Motor neuron (in vitro differentiated cells): ENCODE measurements at places on chromosomes 12 and 14.

DNA sequence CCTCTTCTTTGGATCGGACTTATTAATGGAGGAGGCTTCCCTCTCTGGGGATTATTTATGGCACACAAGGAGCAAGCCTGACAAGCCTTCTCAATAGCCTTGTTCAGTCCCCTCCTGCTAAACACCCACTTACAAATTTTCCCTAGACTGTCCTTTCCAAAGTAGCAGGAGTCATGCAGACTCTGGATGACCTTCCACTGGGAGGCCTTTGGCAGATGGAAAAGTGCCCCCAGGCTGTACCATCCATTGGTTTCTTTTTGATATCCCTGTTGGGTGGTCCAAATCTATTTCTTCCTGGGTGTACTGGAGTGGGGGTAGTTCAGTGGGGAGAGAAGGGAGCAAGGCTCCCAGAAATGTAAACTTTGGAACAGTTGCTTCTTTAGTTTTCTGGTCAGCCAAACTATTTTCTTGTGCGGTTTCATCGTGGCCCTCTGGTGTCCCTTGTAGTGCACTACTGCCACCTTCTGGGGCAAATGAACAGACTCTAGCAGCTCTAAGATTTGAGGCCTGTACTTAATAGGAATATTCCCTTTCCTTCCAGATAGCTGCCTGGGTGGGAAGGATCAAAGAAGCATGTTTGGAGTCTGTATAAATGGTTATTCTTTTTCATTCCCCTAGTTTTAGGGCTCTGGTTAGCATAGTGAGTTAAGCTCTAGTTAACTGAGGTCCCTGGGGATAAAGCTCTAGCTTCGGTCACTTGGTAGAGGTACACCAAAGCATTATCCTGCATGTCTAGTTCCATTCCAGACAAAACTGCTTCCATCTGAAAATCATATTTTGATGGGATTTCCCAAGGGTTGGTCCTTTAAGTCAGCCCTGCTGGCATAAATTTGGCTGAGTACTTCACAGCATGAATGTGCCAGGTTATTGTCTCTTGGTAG, 409.5 kb downstream of the SLC6A15 start:
- ATAC-seq = no peak

- no peak for ATAC-seq
Measured at GRCh38 chr12:89691659-89692058, 17.0 kb downstream of the ATP2B1 start.

- ATAC-seq = peak; percentile 58
Measured at GRCh38 chr14:29016050-29016900, 249.7 kb downstream of the FOXG1 start.

DNA sequence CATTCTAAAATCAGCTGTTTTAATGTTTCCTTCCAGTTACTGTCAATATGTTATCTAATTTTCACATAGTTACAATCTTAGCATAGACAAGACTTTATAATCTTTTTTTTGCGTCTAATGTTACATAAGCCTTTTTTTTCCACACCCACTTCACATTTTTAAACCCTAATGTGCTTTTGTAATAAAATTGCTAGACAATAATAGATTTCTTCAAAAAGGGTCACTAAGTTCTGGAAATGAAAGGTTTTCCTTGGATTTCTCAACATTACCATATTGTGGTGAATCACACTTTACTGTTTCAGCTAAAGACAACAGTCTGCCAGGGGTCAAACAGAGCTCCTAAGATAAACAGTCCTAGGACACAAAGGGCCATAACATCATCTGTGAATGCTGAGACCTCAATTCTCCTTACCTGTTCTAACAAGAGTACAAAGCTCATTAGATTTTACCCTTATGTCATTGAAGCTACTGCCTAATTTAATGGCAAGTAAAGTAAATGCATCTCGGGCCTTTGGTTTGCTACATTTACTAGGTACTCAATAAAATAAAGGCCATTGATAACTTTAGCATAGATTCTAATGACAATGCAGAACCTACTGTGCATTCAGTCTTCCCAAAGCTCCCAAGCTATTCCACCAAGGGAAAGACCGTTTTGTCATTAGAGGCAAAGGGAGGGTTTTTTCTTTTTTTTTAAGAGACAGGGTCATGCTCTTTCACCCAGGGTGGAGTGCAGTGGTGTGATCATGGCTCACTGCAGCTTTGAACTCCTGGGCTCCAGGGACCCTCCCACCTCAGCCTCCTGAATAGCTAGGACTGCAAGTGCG, 111.2 kb upstream of the SLC38A2 start:
- ATAC-seq = no peak

- ATAC-seq = no peak
Measured at GRCh38 chr14:92437729-92438285, 75.8 kb upstream of the RIN3 start.

DNA sequence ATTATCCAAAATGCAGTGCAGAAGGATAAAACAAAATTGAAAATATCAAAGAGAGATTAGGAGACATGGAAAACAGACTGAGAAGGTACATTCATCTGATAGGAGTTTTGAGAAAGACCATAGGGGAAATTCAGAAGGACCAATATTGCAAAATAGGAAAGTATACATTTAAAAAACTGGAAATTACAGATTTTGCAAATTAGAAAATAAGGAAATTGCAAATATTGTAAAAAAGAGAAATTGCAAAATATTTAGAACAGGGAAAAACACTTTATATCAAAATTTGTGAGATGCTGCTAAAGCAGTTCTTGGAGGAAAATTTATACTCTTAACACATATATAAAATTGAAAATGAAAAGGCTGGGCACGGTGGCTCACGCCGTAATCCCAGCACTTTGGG, 192.5 kb downstream of the FBXL14 start:
- ATAC-seq = no peak

- no peak for ATAC-seq
Measured at GRCh38 chr12:55024575-55024974, 4.8 kb downstream of the NEUROD4 start.

GRCh38 chr12:70661466-70662161, 24.4 kb upstream of the PTPRB start:
- ATAC-seq = peak; percentile 35

GRCh38 chr14:105767315-105767714, 240.9 kb downstream of the TMEM121 start:
- ATAC-seq = no peak

DNA sequence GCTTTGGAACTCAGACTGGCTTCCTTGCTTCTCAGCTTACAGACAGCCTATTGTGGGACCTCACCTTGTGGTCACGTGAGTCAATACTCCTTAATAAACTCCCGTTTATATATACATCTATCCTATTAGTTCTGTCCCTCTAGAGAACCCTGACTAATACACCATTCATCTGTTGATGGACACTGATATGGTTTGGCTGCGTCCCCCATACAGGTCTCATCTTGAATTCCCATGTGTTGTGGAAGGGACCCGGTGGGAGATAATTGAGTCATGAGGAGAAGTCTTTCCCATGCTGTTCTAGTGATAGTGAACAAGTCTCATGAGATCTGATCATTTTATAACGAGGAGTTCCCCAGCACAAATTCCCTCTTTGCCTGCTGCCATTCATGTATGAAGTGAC, 57.0 kb downstream of the OTOGL start:
- ATAC-seq = no peak
